ENCODE measurements at places on chromosomes 4 and X.

DNA sequence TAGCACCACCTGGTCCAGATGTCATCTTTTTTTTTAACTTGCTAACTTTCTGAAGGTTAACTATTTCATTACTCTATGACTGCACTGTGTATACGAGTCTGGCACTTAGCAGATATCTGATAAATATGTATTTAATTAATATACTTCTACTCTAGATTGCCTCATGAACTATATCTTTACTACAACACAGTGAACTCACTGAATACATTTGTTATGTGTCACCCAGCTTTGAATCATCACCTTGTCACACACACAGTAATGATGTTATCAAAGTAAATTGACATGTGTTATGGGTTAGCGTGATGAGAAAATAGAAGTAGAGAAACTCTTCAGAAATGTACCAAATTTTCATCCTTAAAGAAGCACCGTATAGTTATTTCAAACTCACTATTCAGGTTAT, 419.3 kb upstream of the ADGRL3 start:
- no peak for DNase-seq

- no peak for DNase-seq
Observed at GRCh38 chr4:119623025-119623424, 5.6 kb downstream of the PDE5A start.

DNA sequence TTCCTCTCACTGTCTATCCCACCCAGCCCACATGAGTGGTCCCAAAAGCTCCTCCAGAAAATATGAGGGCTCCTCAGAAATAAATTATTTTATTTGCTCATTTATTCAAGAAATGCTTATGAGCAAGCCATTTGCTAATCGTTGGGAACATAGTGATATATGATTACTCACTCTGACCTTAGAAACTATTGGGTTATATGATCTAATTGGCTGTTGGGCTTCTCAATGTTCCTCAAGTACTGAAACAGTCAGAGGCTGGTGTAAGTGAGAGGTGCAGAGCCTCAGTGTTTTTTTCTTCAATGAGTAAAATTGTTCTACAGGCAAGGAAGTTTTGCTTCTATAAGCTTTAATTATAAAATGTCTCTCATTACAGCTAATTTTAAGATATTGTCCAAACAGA, 893.8 kb upstream of the INTU start:
- DNase-seq, result no peak

- no peak for DNase-seq
Observed at GRCh38 chrX:150715184-150715583, 22.0 kb downstream of the MTMR1 start.

GRCh38 chr4:182822554-182822953, 94.6 kb downstream of the DCTD start:
- no peak for DNase-seq

DNA sequence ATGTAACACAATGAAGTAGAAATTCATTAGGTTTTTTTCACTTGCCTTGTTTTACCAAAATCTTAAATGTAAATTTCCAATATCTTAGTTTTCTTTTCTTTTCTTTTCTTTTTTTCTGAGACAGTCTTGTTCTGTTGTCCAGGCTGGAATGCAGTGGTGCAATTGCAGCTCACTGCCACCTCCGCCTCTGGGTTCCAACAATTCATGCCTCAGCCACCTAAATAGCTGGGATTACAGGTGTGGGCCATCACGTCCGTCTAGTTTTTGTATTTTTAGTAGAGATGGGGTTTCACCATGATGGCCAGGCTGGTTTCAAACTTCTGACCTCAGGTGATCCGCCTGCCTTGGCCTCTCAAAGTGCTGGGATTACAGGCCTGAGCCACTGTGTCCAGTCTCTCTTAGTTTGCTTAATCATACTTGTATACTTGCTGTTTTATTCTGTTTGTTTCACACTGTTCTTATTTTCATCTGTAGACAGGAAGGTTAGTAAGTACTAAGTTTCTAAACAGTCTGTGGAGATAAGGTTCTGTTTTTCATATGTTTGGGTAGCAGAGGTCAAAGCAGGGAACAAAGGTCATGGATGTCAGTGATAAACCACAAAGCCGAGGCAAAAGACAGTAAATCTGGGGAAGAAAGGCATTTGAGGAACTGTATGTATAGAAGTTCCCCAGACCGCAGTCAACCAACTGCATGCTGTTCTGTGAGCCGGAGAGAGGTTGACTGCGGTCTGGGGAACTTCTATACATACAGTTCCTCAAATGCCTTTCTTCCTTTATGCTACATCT, 129.1 kb downstream of the CBR4 start:
- DNase-seq, result no peak

DNA sequence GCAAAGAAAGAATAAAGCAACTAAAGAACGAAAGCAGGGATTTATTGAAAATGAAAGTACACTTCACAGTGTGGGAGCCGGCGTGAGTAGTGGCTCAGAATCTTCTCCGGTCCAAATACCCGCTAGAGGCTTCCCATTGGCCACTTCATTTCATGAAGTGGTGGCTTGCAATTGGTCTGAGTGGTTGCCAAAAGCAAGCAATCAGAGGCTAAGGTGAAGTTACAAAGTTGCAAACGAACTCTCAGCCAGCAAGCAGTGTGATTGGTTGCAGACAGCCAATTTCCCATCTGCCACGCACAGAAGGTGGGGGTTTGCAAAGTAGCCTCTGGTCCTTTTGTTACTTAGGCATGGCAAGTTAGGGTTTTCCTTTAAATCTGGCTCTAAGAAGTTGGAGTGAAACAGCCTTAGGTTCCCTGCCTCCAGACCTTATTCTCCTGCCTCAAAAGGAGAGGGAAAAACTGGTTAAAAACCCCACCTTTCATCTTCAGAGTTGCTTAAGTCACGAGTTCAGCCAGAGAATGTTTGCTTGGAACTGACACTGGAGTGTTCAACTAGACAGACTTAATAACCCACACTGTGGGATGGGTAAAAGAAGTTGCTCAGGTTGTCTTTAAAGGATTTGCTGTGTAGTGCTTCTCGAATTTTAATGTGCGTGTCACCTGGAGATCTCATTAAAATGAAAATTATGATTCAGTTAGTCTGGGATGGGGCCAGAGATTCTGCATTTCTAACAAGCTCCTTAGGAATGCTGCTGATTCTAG, 6.9 kb upstream of the CLOCK start:
- no peak for DNase-seq

GRCh38 chr4:21410372-21410771, 538.2 kb downstream of the KCNIP4 start:
- DNase-seq, result no peak

DNA sequence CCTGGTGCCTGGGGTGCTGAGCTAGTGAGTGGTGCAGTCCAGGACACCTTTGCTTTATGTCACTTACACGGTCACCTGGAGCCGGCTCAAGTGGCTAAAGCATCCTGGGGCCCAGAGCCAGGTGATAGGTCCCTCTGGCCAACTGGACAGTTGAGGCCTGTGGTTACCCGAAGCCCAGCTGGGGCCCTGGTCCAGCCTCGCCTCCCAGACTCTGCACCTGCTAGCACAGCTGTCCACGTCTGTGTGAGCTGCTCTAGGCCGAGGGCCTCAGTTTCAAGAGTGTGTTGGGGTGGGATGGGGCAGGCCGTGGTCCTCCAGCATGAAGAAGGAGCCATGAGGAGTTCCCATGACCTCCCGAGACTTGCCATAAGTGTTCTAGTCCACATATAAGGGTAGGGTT, 7.7 kb upstream of the ADD1 start:
- DNase-seq, result no peak

DNA sequence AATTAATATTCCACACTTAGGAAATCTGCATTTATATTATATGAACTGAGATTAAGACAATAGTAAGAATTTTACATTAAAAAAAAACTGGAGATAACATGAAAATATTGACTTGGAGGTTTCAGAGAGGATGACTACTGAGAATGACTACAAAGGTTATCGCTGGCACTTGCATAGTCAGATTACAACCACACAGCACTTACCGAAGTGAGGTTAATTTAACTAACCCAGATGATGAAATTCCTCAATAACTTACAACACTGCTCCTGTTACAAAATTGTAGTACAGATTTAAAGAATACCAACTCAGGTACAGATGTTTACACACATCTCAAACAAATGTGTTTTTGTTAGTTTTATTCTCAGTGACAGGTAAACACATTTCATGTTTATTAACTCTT, 283.5 kb downstream of the CAMK2D start:
- DNase-seq, result no peak

DNA sequence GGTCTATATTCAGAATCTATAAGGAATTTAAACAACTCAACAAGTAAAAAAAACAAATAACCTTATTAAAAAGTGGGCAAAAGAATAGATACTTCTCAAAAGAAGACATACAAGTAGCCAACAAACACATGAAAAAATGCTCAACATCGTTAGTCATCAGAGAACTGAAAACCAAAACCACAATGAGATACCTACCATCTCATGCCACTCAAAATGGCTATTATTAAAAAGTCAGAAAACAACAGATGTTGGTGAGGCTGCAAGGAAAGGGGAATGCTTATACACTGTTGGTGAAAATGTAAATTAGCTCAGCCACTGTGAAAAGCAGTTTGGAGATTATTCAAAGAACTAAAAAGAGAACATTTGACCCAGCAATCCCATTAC, 201.6 kb downstream of the QDPR start:
- DNase-seq, result no peak

- no peak for DNase-seq
Observed at GRCh38 chr4:152294331-152294730, 241.6 kb downstream of the FBXW7 start.

- DNase-seq, result no peak
Observed at GRCh38 chrX:84709987-84710386, 207.7 kb upstream of the HDX start.

DNA sequence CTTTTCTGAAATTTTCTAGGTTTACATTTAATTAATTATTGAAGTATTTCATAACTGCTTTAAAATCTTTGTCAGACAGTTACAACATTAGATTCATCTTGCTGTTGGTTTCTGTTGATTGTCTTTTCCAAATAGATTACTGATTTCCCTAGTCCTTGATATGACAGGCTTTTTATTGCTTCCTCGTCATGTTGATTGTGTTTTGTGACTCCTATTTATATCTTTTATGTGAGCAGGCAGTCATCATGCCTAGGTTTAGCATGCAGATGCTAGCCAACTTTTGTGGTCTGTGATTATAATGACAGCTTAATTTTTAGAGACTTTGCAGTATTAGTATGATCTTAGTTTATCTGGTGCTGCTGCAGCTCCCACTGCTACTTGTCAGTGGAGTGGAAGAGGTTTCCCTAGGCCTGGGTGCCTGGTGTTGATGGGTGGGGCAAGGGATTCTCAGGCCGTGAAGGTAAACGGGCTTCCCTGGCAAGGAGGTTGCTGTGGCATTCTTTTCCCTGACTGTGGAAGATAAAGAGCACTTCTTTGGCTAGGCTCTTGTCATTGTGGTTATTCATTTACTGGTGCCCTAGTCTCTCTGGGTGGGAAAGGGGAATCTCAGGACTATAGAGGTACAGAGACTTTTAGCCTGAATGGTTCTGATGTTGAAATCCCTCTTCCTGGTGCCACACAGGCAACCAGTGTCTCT, 65.7 kb downstream of the SERPINA7 start:
- no peak for DNase-seq

- DNase-seq, result no peak
Observed at GRCh38 chr4:39324446-39324845, 41.7 kb downstream of the RFC1 start.

DNA sequence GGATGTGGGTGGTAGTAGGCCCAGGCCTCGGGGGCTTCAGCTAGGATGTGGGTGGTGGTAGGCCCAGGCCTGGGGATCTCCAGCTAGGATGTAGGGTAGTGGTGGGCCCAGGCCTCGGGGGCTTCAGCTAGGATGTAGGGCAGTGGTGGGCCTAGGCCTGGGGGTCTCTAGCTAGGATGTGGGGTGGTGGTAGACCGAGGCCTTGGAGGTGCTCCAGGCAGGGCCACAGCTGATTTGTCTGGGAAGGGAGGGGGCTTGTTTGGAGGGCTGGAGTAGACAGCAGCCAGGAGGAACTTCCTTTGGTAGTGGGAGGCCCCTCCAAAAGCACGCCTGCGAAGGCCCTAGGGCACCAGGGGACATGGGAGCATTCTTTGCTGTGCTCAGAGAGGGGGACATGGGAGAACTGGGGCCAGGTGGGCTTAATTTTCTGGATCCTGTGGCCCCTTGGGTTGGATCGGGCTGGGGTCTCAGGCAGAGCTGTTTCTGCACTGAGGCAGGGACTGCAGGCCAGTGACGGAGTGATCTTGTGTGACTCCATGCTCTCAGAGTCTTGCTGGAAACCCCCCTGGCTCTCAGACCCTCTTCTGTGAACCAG, 3.3 kb upstream of the SPON2 start:
- no peak for DNase-seq

DNA sequence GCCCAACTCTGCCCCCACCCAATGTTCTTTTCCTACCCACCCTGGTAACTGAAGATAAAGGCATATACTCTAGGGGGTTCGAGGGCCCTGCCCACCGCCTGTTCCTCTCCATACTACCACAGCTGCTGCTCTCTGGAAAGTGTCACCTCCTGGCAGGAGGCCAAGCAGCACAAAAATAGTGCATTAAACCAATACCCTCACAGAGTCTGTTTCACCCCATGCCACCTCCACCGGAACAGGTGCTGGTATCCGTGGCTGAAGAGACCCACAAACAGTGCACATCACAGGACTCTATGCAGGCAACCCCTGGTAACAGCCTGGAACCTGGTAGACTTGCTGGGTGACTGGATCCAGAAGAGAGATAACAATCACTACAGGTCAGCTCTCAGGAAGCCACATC, 85.1 kb upstream of the CTSO start:
- DNase-seq, result no peak

DNA sequence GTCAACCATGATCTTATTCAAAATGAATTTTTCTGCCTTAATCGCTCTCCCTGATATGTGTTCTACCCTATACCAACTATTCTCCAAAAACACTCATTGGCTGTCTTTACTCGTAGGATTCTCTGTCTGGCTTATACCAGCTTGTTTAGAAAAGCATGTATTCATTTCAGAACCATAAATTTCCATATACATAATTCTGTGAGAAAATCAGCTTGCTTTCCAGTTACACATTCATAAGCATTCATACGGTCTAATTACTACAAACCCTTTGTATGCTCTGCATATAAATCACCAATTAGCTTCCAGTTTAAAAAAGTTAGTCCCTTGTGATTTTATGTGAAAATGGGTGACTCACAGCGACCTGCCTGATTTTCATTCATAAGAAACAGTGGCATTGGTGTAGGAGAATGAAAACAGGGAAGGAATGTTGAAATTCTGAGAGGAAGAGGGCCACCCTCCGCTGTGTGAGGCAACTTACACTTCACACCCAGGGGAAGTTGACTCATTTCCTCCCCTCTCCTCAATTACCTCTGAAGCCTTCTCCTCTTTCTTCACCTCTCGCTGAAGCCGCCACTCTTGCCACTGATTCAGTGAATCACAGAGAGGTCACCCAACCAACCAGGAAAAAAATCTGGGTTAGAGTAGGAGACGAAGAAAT, 63.3 kb downstream of the MEPE start:
- DNase-seq, result no peak

All from activated CD8-positive, alpha-beta memory T cell treated with anti-CD3 and anti-CD28 coated beads for 1 hour (primary cell).